ENCODE measurements at places on chromosomes 4 and X.

GRCh38 chrX:50723006-50723405, 91.0 kb downstream of the SHROOM4 start:
- no peak for DNase-seq

- no peak for DNase-seq
Measured at GRCh38 chrX:39689376-39690104, 408.2 kb downstream of the BCOR start.

DNA sequence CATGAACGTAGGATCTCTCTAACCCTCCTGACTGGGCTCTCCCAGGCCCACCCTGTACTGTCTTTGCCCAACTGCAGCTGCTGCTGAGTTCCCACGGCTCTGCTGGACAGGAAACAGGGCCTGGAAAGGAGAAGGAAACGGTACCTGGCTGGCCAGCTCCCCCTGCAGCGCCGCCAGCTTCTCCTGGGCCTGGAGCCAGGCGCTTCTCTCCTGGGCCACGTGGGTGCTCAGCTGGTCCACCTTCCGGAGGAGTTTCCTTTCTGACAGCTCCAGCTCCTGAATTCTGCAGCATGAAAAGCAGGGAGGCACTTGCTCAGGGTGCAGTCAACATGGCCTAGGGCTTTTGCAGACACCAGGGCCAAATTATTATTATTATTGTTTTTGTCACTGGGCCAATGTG, 6.5 kb downstream of the C4orf50 start:
- DNase-seq = no peak

DNA sequence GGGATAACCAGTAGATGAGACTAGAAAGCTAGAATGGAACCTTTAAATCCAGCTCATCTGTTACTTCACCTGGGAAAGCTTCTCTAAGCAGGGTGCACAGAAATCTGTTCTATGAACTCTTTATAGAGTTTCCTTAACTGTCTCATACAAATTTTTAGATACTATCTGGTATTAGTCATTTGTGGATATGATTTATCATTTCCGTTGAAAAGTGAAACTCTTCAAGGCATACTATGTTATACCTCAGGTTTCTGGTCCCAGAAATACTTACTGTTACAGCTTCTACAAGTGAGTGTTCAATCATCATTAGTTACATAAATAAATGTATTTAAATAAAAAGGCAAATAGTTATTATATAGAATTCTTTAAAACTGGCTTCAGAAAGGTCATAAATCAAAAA, 298.3 kb upstream of the AGA start:
- DNase-seq = no peak

DNA sequence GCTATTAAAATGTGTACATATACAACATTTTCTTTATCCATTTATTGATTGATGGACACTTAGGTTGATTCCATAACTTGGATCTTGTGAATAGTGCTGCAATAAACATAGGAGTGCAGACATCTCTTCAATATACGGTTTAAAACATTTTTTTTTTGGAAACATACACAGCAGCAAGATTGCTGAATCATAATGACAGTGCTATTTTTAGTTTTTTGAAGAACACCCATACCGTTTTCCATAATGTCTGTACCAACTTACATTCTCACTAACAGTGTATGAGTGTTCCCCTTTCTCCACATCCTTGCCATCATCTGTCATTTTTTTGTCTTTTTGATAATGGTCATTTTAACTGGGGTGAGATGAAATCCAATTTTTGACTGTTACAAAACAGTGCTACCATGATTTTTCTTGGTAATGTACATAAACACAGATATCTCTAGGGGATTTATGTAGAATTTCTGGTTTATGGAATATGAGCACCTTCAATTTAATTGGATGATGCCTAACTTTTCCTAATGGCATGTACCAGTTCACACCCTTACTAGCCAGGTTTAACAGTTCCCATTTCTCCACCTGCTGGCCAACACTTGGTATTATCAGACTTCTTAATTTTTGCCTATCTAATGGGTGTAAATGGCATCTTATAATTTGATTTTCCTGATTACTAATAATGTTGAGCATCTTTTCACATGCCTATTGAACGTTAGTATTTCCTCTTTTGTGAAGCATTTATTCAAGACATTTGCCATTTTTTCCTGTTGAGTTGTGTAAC, 21.0 kb upstream of the TMSB15B start:
- no peak for DNase-seq

DNA sequence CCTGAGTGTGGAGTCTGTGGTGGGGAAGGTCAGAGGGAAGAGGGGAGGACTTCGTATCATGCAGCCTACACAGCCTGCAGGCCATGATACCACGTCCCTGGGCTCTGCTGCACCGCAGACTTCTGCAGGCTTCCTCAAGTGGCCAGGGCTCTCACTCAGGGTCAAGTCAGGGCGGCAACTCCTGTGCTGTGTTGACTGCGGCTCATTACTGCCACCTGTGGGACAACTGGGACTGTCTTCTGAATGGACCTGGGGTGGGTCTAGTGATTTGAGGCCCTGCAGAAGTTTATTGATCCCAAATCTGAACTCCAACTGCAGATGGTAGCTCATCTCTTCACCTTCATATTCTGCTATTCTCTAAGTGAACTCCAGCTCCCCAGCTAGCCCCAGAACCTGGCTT, 167.1 kb downstream of the NSUN7 start:
- peak; percentile 58 for DNase-seq

- DNase-seq = no peak
Measured at GRCh38 chr4:176817204-176817603, 24.5 kb upstream of the VEGFC start.

- DNase-seq = no peak
Measured at GRCh38 chrX:28960063-28960462, 372.8 kb downstream of the IL1RAPL1 start.

DNA sequence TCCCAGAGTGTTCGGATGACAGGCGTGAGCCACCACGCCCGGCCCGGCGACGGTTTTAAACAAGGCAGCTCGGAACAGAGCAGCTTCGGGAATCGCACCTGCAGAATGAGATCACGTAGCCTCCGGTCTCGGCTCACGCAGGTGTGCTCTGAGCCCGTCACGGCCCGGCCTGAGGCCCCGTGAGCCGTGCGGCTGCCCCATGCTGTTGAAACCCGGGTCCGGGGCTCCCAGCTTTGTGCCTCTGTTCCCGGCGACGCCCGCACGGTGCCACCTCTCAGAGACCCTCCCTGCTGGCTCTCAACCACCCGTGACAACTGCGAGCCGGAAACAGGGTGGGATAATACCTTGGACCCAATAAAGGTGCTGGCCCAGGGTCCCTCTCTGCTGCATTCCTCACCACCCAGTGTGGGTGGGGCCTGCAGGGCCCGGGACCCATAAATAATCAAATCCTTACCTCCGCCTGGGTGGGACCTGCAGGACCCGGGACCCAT, 13.4 kb upstream of the PLCXD1 start:
- DNase-seq = peak; percentile 9

DNA sequence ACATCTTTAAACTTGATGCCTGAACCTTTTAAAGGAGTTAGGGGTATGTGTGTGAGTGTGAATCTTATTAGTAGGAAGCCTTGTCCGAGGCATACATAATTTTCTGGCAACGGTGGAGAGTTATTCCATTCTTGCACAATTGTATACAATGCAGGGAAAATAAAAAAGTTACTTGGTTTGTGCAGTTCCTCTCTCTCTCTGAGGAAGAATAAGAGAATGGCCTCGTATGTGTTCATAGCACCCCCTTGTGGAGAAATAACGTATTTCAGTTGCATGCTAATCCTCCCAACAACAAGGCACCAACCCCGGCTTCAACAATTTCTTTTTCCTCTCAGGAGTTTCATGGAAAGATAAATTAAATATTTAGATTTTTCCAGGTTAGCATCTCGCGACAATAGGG, 33.7 kb upstream of the FGF13 start:
- no peak for DNase-seq

- DNase-seq = no peak
Measured at GRCh38 chr4:156330436-156331031, 376.9 kb upstream of the CTSO start.

DNA sequence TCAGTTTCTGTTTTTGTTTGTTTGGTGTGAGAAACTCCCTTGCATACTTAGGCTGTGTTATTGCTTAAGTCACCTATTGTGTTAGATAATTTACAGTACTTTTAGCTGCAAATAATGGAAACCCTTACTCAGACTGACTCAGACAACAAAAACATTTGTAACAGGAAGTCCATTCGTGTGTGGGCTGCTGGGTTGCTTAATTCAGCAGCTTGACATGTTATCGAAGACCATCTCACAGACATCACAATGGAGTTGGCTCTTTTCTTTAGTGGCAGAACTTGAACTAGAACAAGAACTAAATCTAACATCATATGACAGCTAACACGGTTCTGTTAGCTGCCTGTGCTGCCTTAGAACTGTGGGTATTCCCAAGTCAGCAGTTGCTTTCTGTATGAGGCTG, 9.9 kb upstream of the GABRE start:
- DNase-seq = no peak

GRCh38 chr4:56650262-56651055, 30.6 kb downstream of the HOPX start:
- DNase-seq = no peak

DNA sequence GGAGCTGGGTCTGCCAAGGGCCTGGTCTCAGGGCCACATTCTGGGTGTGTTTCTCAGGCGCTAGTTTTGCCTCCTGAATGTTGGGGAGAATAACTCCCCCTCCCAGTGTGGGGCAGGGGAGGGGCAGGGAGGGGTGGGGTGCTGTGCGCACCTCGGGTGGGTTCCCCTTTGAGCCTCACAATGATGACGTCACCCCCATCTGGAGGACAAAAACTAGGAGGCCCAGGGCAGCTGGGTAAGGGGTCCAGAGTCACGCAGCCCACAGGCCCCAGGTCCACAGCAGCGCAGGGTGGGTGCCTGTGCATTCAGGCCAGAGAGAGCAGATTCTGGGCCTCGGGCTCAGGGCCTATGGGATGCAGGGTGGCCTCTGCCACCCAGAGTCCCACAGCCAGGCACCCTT, 23.7 kb upstream of the HMX1 start:
- no peak for DNase-seq

DNA sequence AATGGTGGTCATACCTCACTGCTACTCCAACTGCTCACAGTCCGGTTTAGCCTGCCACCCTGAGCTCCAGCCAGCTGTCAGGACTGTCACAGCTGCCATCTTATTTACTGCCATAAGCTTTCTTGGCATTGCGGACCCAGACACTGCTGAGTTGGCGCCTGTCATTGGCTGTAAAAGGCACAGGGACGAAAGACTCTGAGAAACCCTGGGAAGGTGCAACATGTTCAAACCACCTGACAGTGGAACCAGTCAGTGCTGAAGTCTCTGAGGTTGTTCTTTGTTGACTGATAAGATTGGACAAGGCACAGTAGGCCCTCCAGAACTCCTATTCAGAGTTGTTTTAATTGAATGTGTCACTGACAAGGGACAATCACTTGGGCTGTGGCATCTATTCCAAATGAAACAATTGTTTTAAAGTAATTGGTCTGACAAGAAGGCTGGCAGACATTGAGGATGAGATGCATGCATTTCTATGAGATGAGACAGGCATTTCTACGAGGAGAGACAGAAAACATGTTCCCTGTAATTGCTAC, 927.8 kb downstream of the STPG2 start:
- DNase-seq = no peak

DNA sequence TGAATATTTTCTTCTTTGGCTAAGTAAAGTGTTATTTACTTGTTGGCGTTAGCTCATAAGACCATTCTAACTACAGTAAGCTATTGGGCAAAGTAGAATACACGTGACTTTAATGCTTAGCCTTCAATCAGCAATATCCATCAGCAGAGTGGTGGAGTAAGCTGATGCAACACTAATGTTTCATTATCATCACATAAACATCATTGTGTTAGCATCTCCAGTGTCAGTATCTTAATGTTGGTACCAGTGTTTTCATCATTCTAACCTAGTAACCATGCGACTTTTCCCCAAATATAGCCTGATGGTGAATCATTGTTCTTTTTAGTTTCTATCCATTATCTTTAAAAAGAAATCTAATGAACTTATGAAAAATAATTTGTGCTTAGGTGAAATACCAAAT, 48.5 kb downstream of the APOOL start:
- DNase-seq = no peak

- DNase-seq = no peak
Measured at GRCh38 chr4:125334926-125335325, 20.2 kb downstream of the FAT4 start.

DNA sequence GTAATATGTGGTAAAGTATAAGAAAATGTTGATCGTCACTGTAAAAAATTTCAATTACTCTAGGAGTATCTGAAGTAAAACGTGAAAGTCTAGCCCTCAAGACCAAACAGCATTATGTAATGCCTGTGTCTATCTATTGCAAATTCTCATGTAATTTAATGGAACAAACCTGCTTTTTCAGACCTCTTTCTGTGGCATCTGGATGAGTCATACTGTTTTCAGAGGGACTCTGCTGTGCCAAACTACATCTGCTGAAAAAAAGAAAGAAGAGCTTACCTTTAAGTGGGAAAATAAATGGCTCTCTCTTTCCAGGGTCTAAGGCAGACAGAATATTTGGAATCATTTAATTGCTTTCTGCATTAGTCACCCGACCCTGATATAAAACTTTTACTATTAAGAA, 89.8 kb upstream of the ARMCX2 start:
- no peak for DNase-seq

DNA sequence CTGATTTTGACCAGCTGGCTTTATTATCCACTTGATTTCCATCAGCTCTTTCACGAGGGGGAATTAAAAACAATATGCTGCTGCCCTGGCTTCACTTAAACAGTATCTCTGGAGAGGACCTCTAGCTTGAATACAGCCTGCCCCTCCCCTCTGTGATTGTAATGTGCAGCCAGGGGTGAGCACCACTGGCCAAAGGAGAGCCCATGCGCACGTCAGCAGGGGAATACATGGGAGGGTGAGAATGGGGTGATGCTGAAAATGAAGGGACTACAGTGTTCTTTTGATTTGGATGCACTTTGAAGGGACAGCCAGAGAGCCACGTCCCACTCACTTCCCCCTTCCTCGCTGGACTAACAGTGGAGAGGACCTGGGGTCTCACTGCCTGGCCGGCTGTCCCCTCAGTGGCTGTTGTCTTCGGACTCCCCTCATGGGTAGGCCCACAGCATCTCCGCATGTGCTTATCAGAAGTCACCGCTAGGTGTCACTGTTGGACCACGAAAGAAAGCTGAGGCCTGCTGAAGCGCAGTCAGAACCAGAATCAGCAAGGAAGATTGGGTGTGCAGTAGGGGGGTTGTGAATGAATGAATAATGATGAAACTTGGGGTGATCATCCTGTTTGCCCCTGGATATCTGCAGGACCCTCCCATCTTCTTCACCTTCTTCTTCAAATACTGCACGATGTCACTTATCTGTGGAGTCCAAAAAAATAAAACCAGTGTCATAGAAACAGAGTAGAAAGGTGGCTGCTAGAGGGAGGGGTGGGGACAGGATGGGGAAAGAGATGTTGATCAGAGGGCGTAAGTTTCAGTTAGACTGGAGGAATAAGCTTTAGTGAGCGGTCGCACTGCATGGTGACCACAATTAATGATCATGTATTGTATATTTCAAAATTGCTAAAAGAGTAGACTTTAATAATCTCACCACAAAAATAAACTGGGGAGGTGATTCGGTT, 32.8 kb downstream of the CLCN4 start:
- peak; percentile 72 for DNase-seq

- DNase-seq = no peak
Measured at GRCh38 chr4:52726826-52727580, 24.2 kb downstream of the ERVMER34-1 start.

Data from stimulated activated CD4-positive, alpha-beta T cell treated with anti-CD3 and anti-CD28 coated beads, Interleukin-2, amount 100 ng/mL, for 24 hours (primary cell).